Stimulated activated CD4-positive, alpha-beta T cell treated with anti-CD3 and anti-CD28 coated beads, TNF-alpha, amount 100 ng/mL, for 4 hours (primary cell): ENCODE measurements at places on chromosomes 7 and 10.

- DNase-seq: no peak
Observed at GRCh38 chr7:99383791-99384370, 9.4 kb downstream of the ARPC1B start.

- no peak for DNase-seq
Observed at GRCh38 chr7:86964973-86965726, 94.3 kb downstream of the ELAPOR2 start.

GRCh38 chr10:124566981-124567835 lies 105.6 kb downstream of the LHPP start:
- no peak for DNase-seq

- no peak for DNase-seq
Observed at GRCh38 chr7:82021036-82021435, 251.2 kb upstream of the HGF start.

DNA sequence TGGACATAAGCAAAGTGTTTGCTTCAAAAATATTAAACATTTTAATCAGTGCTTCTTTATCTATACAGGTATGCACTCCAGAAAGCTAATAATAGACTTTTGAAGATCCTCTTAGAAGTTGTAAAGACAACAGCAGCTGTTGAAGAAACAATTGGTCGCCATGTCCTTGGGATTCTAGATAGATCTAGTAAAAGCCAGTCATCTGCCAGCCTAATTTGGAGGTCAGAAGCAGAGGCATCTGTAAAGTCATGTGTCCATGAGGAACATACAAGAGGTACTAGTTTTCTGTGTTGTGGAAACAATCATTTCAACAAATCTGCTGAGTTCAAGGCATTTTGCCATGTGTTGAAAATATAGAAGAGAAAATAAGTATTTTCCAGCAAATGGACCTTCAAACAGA lies 89.3 kb downstream of the CYP51A1 start:
- no peak for DNase-seq

GRCh38 chr10:49564461-49565009 lies 25.6 kb upstream of the ERCC6 start:
- DNase-seq: no peak

- no peak for DNase-seq
Observed at GRCh38 chr7:101465576-101466196, 103.0 kb downstream of the COL26A1 start.
